Stimulated activated CD8-positive, alpha-beta memory T cell treated with anti-CD3 and anti-CD28 coated beads, Interleukin-4, amount 100 ng/mL, for 4 hours (primary cell): ENCODE measurements at places on chromosomes 4 and X.

GRCh38 chr4:27276307-27277073 lies 415.8 kb downstream of the STIM2 start:
- no peak for DNase-seq

- no peak for DNase-seq
Observed at GRCh38 chr4:88661739-88662138, 35.9 kb downstream of the NAP1L5 start.

DNA sequence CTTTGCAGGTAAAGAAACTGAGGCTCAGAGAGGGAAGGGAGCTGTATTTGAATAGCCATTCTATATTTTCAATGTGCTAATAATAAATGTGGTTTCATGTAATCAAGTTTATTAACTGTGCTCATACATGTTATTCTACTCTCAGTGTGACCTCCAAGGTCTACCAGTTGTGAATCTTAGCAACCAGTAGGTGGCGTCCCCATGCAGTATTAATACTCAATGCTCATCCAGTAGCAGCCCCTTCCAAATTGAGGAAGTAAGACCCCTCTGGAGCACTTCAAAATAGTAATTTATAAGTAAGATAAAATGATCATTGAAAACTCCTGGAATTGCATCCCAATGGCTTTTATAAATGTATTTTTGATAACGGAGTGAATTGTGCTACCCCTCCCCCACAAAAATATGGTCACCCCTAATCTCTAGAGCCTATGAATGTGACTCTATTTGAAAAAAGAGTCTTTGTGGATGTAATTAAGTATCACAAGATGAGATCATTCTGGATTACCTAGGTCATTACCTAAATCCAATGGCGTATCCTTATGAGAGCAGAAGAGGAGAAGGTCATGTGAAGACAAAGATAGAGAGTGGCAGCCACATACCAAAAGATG lies 20.4 kb upstream of the SEPSECS start:
- no peak for DNase-seq

DNA sequence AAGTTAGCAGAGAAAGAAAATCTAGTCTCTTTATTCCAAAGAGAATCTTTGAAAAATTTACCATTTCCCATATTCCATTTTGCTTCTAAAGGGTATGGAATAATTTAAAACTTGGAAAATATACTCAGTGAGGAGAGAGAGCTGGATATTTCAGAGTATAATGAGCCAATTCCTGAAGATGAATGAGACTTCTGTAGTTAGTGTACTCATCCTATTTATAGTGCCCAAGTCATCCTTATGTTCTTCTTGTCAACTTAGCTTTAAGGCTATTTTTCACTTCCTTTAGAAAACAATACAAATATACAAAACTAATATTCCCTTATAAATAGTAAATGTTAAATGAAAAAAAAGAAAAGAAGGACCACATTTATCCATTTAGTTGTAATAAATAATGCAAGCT lies 302.6 kb downstream of the IQCM start:
- DNase-seq = no peak

DNA sequence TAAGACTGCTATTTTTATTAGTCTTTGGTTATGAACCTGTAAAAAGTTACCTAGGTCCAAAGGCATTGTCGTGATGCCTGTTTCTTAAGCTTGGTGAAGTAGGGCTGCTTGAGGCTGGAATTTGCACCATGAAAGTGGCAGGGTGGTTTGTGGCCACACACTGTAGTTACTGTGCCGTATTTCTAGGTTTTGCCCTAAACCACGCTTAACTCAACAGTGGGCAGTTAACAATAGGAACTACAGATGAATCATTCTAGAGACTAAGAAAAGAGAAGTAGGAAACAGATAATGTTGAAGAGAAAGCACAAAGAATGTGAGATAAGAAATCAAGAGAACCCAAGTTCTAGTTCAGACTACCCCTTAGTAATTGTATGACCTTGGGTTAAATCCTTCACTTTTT lies 11.5 kb downstream of the ETNPPL start:
- no peak for DNase-seq

DNA sequence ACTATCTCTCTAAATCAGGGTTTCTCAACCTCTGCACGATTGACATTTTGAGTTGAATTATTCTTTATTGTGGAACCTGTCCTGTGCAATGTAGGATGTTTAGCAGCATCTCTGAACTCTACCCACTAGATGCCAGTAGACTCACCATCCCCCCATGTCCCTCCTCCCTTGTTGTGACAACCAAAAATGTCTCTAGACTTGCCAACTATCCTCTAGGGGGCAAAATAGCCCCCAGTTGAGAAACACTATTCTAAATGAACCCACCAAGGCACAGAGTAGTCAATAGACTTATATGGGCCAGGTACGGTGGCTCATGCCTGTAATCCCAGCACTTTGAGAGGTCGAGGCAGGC lies 49.1 kb upstream of the GAB1 start:
- DNase-seq = no peak

DNA sequence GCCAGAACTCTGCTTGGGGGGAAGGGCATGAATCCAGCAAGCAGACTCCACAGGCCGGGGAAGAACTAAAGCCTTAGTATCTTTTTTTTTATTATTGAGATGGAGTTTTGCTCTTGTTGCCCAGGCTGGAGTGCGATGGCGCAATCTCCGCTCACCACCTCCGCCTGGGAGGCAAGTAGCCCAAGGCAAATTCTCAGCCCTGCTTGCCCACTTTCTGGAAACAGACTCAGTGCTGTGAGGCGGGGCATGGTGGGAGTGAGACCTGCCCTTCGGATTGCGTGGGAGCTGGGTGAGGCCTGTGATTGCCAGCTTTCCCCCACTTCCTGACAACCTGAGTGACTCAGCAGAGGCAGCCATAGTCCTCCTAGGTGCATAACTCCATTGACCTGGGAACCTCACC lies 348.8 kb downstream of the GASK1B start:
- no peak for DNase-seq

- no peak for DNase-seq
Observed at GRCh38 chrX:28329156-28329555, 258.1 kb upstream of the IL1RAPL1 start.

GRCh38 chr4:140395668-140396067 lies 22.2 kb downstream of the SCOC start:
- DNase-seq = no peak

- DNase-seq = no peak
Observed at GRCh38 chr4:3522326-3522640, 9.9 kb downstream of the LRPAP1 start.

GRCh38 chr4:78971776-78972175 lies 32.5 kb upstream of the PAQR3 start:
- no peak for DNase-seq

GRCh38 chrX:31265383-31265782 lies 193.5 kb upstream of the FTHL17 start:
- no peak for DNase-seq
